SW 1271 (cell line): ENCODE measurements at places on chromosomes 16 and 17.

GRCh38 chr16:26976873-26977272 is 89.9 kb upstream of the C16orf82 start:
- no peak for DNase-seq

DNA sequence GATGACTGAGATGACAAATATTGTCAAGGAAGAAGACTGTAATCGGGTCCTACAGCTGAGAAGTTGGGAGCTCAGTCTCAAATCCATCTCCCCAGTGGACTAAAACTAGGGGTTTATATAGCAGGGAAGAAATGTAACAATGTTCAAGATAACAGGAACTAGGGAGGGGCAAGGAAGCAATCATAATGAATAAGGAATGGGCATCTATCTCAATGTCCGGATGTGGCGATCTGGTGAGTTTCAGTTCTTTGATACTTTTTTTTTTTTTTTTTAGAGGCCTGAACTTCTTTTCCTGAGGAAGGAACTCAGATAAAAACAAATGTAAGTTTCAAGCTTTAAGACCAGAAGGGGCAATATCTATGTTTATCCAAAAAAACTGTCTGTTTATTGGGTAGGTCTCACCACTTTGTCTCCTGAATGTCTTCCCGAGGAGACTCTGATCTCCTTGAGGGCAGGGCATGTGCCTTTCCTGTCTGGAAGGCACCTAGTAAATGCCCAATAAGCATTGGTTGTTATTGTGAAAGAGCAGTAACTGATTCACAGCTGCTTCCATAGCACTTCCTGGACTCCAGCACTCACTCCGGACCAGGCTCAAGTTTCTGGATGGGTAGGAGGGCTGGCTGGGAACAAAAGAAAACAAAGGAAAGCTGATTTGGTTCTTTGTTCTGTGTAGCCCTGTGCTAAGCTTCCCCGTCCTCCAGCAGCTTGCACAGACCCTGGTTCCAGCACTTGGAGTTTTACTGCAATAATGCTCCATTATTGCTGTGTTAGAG is 51.9 kb downstream of the MEOX1 start:
- DNase-seq, result no peak

DNA sequence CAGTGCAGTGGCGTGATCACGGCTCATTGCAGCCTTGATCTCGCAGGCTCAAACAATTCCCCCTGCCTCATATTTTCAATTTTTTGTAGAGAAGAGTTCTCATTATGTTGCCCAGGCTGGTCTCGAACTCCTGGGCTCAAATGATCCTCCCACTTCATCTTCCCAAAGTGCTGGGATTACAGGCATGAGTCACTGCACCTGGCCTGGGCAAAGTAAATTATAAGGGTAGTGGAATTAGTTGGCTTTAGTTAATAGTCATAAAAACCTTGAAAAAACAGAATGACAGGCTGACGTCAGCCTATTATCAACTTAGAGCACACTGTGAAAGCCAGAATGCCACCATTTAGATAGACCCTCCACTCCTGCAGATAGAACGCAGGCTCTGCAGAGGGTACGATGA is 43.5 kb upstream of the B4GALNT2 start:
- no peak for DNase-seq

- DNase-seq, result no peak
These were observed 979 bp downstream of the ABHD15 start for GRCh38 chr17:29565643-29566472.

GRCh38 chr17:7133424-7133823 is 18.8 kb upstream of the ASGR2 start:
- no peak for DNase-seq

DNA sequence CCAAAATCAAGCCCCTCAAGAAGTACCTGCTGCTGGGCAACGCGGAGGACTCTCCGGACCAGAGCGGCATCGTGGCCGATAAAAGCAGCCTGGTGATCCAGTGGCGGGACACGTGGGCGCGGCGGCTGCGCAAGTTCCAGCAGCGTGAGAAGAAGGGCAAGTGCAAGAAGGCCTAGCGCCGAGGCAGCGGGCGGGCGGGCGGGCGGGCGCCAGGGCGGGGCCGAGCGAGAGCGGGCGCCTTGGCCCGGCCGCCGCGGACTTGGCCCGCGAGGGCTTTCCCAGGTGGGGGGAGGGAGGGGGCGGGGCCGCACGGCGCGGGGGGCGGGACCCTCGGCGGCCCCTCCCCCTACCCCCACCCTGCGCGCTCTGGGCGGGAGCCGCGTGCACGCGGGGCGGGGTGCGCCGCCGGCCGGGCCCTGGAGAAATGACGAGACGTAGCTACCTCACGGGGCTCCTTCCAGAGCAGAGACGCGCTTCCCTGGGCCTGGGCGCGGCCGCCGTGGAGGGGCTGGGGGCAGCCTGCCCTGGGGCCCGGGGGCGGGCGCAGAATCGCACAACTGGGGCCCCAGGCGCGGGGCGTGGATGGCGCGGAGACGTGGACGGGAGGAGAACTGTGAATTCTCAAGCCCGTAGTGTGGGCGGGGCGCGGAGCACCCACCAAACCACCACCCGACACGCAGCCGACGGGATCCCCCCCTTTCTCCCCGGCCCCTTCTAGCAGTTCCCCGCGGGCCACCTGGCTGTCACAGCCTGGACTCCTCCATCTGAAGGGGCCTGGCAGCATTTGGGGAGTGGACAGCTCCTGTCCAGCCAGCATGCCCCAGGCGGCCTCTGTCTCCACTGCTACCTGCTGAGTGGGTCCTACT is 218.7 kb downstream of the NTN1 start:
- DNase-seq, result peak; percentile 38

DNA sequence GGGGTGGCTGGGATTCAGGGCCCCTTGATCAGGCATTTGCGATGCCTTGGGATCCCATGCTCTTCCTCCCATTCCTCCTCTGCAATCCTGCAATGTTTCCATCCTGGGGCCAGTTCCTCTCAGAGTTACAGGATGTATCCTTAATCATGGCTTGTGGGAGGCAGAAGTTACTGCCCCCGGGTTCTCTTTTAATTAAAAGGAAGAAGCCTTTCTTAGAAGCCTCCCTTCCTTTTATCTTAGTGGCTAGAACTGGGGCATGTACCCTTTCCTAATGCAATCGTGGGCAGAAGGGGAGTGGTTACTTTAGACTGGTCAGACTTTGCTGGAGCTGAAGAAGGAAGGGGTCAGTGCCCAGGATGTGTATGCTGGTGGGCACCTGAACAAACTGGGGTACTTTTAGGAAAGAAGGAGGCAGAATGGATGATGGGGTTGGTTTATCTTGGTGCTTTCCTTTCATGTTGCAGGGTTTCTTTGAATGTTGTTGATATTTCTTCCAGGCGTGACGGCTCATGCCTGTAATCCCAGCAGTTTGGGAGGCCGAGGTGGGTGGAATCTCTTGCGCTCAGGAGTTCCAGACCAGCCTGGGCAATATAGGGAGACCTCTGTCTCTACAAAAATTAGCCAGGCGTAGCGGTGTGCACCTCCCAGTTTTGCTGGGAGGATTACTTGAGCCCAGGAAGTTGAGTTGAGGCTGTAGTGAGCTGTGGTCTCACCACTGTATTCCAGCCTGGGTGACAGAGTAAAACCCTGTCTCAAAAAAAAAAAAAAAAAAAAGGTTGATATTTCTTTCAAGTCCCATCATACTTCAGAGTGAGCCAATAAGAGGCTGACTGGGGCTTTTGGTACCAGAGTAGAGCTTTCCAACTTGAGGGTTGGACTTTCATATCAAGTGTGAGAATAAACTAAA is 13.2 kb upstream of the SPN start:
- no peak for DNase-seq

GRCh38 chr17:16398270-16399267 is 16.8 kb upstream of the TRPV2 start:
- DNase-seq, result no peak

- DNase-seq, result no peak
These were observed 41.7 kb downstream of the SRL start for GRCh38 chr16:4200000-4200780.
